Stimulated activated effector memory CD8-positive, alpha-beta T cell treated with anti-CD3 and anti-CD28 coated beads, Interleukin-12 subunit alpha, Interleukin-12 subunit beta, amount 100 ng/mL, for 72 hours (primary cell): ENCODE measurements at places on chromosomes 7 and 10.

DNA sequence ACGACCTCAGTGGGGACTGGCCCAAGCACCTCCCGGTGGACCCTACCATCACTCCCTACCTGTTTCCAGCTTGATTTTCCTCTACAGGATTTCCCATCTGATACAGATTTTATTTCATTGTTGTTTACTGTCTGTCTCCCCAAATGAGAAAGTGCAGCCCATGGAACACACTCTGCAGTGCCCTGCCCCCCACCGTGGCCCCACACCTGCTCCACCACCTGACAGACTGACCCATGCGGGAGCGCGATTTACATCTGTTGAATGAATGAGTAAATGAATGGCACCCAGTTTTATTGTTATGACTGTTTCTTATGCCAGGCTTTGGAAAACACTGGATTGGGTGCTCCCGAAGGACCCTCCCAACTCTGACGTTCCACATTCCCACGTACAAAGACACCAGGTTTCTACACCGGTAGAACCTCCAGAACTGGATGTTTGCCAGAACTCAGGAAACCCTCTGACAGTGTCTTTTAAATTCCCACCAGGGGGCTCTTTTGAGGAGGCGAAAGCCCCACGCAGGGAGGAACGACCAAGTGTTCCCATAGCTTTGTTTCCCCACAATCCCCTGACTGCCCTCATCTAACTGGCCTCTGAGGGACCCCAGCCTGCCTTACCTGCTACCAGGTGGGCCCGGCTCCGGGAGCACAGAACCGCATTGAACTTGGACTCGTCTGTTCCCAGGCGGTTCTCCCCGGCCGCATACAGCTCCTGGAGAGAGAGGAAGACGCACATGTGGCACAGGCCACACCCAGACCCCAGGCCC is 29.0 kb downstream of the PLAC9 start:
- no peak for DNase-seq

GRCh38 chr7:139116999-139117398 is 7.5 kb upstream of the ZC3HAV1 start:
- no peak for DNase-seq

DNA sequence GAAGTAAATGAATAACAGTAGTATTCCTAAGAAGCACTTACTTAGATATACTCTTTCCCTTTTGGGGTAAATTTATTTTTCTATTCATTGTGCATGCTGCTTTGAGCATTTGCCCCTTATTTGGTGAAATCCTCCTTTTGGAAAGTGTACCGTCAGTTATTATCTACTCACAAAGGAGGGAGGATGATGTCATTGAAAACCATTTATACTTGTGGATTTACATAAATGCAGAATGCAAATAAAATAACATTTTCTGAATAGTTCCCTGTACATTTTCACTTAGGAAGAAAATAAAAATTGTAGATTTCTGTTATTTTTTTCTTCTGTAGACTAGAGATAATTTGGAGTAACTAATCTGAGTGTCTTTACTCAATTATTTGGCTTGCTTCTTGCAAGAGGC is 29.5 kb upstream of the SEM1 start:
- no peak for DNase-seq

- DNase-seq, result no peak
Observed at GRCh38 chr10:76743169-76743568, 894.4 kb downstream of the KCNMA1 start.

DNA sequence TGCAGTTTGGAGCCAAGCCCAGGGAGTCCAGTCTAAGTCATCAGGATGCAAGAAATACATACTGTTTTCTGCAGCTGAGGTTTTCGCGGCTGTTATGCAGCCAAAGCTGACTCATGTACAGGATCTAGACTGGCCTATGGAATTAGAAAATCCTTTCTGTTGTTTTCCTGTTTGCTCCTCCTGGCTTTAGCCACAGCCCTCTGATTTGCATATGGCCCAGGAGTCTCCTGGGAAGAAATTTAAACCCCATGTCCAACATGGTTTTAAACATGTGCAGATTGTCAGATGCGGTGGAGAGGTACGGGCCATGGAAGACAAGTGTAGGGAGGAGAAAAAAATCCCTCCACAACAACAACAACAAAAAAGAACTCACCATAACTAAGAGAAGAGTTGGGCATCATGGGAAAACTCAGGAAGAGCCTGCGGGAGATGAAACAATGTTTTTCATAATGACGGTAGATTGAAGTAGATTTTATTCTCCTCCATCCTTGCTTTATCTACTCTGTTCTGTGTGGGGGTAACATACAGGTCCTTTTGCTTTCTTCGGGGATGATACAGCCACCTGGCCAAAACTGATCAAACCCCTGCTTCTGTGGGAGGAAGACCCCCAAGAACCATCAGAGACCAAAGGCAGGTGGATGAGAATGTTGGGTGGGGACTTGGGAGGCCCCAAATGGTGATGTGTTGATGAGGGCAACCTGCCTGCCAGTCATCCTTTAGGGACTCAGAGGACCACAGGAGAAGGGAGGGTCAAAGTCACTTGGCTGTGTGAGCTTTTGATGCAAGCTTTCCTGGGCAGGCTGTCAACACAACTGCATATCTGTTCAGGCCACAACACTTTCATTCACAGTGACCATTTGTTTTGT is 29.8 kb upstream of the GNA12 start:
- DNase-seq, result no peak

GRCh38 chr7:45711161-45711490 is 137.0 kb downstream of the ADCY1 start:
- no peak for DNase-seq

- DNase-seq, result no peak
Observed at GRCh38 chr10:13421382-13421917, 73.4 kb upstream of the SEPHS1 start.

DNA sequence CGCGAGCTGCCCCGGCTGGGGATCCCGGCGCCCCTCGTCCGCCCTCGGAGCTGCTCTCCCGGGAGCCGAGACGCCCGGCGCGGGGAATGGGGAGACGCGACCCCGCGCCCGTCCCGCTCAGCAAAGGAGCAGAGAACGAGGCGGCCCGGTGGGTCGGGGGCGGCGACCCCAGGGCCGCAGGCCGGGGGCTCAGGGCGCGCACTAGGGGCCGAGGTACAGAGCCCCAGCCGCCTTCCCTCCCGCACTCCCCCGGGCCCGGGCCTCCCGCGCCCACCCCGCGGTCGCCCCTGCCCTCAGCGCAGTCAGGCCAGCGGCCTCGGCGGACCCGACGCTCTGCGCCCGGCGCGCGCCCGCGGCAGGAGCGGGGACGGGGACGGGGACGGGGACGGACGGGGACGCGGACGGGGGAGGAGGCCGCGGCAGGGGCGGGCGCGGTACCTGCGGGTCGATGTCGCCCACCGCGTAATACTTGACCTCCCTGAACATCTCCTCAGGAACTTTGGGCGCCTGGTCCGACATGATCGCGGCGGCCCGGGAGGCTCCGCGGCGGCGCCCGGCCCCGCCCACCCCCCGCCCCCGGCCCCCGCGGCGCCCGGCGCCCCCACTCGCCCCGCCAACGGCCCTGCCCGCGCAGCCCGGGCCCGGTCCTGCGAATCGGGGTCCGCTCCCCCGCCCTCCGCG is 373 bp downstream of the PAXIP1 start:
- DNase-seq, result peak; percentile 35

DNA sequence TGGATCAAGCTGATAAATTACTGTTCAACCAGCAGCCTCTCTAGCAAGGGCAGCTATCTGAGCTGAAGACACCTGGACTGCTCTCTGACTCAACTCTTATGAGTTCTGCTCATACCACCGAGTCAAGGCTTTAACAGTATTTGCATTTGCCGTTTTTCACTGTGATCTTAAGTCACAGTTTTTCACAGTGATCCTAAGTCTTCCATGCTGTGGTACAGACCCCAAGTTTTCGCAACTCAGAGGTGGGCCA is 31.3 kb downstream of the PIP4K2A start:
- no peak for DNase-seq
